ENCODE measurements at places on chromosomes 2 and 18.

GRCh38 chr18:42281851-42282250 lies 326.8 kb downstream of the PIK3C3 start:
- DNase-seq, result no peak

- DNase-seq, result no peak
Measured at GRCh38 chr2:181785691-181786344, 105.5 kb upstream of the NEUROD1 start.

DNA sequence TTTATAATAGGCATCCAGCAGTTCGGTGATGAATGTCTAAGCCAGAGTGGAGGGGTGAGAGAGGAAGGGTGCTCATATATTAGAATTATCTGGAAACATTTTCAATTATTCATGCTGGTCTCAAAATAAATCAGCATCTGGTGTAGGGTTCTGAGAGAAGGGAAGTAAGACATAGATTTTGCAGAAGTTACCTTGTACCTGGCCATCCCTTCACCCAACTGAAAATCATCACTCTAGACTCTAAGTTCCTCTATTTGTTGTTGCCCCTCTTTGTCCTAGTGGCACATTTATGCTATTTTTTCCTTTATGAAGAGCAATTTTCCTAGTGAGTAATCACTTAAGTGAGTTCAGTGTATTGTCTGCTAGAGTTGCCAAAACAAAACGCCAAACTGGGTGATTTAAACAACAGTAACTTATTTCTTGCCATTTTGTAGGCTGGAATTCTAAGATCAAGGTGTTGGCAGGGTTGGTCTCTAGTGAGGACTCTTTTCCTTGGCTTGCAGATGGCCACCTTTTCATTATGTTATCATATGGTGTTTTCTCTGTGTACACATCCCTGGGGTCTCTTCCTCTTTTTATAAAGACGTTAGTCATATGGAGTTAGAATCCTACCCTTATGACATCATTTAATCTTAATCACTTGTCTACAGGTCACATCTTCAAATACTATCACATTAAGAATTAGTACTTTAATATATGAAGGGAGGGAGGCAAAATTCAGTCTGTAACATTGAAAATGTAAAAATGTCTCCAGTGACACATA lies 129.9 kb upstream of the KLHL14 start:
- no peak for DNase-seq

GRCh38 chr2:17934721-17935120 lies 56.3 kb downstream of the KCNS3 start:
- no peak for DNase-seq

GRCh38 chr2:232008907-232009638 lies 47.6 kb downstream of the DIS3L2 start:
- no peak for DNase-seq

- DNase-seq, result no peak
Measured at GRCh38 chr2:40405465-40405864, 46.4 kb downstream of the SLC8A1 start.

GRCh38 chr18:53153800-53154199 lies 813.8 kb downstream of the DCC start:
- DNase-seq, result no peak

- no peak for DNase-seq
Measured at GRCh38 chr18:68221111-68221724, 493.7 kb downstream of the TMX3 start.

- DNase-seq, result no peak
Measured at GRCh38 chr18:41972067-41972925, 17.3 kb downstream of the PIK3C3 start.

GRCh38 chr2:113370478-113371091 lies 66.9 kb upstream of the ZNG1B start:
- DNase-seq, result peak; percentile 75

- DNase-seq, result no peak
Measured at GRCh38 chr18:46917803-46918600, 600 bp downstream of the KATNAL2 start.

GRCh38 chr2:7117076-7117475 lies 199.9 kb downstream of the RNF144A start:
- no peak for DNase-seq

DNA sequence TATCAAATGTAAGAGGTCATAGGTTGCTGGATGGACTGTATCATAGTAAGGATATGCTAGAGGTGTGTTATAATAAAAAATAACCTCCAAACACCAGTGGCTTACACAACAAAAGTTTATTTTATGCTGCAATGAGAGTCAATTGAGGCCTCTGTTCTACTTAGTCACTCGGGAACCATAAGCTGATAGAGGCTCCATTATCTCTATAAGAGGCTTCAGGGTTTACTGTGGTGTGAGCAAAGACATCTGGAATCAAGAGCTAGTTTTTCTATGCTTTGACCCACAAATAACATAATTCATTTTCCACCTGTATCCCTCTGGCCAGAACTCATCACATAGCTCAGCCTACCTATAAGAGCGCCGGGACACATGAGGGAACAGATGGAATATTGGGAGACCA lies 47.5 kb upstream of the NEMP2 start:
- no peak for DNase-seq

- no peak for DNase-seq
Measured at GRCh38 chr2:10028407-10028987, 14.9 kb upstream of the KLF11 start.

DNA sequence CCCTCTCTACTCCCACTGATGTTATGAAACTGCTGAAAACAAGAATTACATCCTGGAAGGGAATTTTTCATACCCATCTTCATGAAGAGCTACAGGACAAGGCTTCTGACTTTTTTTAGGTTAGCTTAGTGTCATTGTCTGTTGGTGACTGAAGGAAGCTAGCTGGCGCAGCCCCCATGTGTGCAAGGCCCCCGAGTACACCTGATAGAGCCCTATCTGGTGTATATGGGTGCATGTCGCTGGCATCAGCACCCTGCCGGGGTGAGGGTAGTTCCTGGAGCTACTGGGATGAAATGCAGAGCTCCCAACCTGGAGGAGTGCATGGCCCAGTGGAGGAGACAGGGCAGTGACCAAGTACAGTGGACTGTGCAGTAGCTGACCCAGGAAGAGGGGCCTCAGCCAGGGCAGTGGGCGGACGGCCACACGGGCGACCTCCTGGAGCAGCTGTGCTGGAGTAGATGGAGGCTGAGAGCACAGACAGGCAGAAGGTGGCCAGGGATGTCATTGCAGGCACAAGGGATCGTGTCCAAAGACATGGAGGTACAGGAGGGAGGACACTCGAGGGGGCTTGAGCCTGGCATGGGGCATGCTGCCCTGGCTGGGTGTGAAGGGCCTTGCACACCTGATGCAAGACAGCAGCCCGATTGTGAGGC lies 12.1 kb downstream of the IMPA2 start:
- no peak for DNase-seq

DNA sequence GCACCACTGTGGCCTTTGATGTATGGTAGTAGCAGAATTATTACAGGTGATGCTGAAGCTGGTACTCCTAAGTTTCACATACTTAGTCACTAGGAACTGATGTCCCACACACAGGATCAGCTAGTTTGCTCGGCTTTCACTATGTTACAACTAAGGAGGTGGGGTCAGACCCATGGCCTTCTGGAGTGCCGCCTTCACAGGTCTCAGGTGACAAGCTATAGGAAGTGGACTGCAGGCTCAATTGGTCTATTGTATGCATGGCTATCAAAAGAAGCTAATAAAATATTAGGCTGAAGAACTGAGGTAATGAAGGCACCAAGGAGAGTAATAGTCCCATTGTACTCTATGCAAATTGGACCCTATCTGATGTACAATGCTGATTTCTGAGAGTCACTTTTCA lies 170.6 kb downstream of the DLGAP1 start:
- no peak for DNase-seq

DNA sequence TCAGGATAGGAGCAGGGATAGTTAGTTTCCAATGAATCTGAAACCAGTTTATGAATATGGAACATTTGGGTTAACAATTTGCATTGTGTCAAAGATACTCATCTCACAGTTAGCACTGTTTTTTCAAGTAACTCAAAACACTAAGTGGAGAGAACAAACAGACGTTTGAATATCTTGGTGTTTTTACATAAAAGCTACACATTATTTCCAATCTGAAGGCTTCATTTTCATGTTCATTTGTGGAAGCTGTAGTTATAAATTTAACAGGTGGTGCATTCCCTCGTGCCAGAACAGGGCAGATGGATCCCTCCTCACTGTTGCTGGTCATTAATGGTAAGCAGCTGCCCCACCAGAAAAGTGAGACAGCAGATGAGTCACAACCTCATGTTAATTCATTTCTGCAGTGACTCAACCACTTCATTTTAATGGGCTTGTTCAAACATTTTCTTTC lies 286.9 kb downstream of the TMX3 start:
- no peak for DNase-seq

DNA sequence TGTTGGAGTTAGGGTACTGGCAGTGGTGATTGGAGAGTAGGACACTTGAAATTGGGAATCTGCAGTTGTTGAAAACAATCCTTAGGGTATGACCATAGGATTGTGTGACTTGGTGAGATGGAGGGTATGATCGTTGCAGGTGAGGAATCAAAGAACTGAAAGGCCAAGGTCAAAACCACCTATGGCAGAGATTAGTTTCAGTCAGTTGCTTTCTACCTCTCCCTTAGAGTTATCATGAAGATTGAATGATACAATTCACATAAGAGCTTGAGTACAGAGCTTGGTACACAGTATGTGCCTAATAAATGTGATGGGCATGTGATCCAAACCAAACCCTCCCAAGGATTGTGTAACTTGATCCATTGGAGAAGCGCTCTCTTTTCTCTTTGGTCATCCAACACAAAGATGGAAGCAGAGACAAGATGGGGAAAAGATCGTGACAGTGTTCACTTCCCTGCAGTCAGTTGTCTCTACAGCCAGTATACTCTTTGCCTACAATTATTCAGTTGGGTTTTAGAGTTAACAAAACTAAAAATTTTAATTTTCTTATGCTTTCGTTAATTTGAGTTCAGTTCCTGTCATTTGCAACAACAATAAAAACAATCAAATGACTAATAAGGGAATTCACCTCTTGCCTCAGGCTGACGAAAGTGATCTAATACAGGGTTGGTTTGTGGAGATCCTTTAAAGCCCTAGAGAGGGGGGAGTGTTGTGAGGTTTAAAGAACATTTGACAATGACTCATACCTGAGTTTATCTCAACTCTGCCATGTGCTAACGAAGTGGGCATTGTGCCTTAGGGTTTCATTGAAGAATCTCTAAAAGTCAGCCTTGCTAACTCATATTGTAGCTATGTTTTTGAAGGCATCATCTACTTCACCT lies 14.8 kb upstream of the SMAD2 start:
- no peak for DNase-seq

- no peak for DNase-seq
Measured at GRCh38 chr2:177063331-177063730, 149.3 kb upstream of the HNRNPA3 start.

DNA sequence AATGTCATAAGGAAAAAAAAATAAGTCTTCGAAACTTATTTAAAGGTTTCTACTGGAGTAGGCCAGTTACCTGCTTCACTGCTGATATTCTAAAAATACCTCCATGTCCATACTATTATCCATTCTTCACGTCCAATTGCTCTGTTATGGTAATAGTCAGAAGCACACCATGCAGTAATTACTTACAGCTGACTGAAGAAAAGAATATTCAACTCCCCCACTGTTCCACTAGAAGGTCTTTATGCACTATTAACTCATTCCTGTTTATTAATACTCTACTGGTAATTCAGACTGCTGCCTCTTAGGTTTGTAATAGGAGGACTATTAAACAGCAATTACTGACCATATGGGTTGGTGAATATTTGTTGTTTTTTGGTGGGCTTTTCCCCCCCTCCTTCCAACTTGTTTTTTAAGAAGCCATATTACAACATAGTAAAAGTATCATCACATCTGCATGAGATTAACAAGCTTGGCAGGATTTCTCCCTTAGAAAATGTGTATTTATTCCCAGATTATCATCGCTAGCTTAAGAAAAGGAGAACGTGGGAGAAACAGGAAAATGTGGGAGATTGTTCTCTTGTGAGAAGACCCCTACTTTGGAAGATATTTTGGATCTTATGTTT lies 806.4 kb upstream of the FANCL start:
- no peak for DNase-seq

GRCh38 chr2:75133621-75134570 lies 65.4 kb downstream of the TACR1 start:
- no peak for DNase-seq

DNA sequence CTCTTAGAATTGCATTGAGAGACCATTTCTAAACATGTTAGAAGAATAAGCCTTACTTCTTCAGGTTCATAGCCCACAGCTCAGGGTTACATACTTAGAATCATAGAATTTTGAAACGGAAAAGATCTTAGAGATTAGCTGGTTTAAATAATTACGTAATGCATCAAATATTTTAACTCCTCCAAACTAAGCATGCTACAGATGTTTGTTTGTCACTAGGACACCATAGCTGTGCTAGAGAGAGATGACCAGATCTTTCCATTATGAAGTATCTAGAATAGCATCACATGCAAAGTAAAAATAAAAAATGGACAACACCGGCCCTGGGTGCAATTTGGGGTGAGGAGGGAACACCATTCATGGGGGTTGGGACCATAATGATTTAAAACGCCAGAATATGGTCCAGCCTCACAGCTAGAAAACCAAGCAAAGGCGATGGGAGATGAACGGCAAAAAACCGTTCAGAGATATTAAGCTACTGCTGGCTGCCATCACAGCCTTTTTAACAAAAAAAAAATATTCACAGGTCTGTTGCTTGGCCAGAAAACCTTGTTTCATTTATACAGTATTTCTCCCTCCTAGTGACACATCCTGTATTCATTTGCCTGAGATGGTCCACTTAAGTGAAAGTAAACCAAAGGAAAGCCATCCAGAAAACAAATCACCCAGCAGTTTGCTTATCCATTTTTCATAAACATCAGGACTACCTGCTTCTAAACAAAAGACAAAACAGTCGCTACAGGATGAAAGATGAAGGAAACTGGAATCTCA lies 94.2 kb downstream of the EPHA4 start:
- DNase-seq, result no peak

GRCh38 chr2:207370646-207371045 lies 159.1 kb upstream of the CREB1 start:
- DNase-seq, result no peak

- no peak for DNase-seq
Measured at GRCh38 chr2:235223011-235223410, 270.8 kb upstream of the AGAP1 start.

GRCh38 chr2:219327719-219328118 lies 4.8 kb downstream of the RESP18 start:
- DNase-seq, result no peak

GRCh38 chr2:160054984-160055725 lies 7.3 kb downstream of the PLA2R1 start:
- no peak for DNase-seq

DNA sequence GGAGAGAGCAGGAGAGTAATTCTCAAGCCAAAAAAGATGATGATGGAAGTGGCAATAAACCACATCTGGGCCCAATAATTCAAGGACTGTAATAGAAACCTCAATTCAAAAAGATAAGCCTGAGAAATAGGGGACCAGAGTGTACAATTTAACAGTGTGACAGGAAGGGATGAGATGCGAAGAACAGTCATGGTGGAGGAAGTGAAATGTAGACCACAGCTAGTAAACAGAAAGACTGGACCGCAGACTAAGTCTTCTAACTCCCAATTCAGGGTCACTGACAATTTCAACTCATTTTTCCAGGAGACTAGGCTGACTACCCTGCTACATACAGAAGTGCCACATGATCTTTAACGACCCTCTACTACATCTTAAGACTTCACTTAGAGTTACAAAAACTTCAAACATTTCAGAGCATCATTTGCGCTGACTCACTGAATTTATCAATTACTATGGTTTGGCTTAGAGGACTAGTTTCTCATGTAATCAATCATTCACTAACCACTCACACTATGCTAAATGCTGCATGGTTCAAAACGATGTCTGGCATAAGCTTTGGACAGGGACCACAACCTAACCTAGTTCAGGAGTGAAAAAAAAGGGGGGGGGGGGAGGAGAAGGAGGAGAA lies 9.0 kb downstream of the CUL3 start:
- no peak for DNase-seq

- DNase-seq, result no peak
Measured at GRCh38 chr2:3727397-3728045, 24.1 kb downstream of the DCDC2C start.

All from CD4-positive, alpha-beta T cell treated with Interleukin-4 for 1 hour (primary cell).